WTC11 (cell line): ENCODE measurements at places on chromosomes 6 and 20.
A peak's percentile ranks its signal among the peaks of the same experiment; 100 is the strongest.

- no peak for DNase-seq
Measured at GRCh38 chr6:19860235-19860877, 23.2 kb downstream of the ID4 start.

GRCh38 chr20:52410182-52410647 lies 218.6 kb upstream of the ZFP64 start:
- no peak for DNase-seq

DNA sequence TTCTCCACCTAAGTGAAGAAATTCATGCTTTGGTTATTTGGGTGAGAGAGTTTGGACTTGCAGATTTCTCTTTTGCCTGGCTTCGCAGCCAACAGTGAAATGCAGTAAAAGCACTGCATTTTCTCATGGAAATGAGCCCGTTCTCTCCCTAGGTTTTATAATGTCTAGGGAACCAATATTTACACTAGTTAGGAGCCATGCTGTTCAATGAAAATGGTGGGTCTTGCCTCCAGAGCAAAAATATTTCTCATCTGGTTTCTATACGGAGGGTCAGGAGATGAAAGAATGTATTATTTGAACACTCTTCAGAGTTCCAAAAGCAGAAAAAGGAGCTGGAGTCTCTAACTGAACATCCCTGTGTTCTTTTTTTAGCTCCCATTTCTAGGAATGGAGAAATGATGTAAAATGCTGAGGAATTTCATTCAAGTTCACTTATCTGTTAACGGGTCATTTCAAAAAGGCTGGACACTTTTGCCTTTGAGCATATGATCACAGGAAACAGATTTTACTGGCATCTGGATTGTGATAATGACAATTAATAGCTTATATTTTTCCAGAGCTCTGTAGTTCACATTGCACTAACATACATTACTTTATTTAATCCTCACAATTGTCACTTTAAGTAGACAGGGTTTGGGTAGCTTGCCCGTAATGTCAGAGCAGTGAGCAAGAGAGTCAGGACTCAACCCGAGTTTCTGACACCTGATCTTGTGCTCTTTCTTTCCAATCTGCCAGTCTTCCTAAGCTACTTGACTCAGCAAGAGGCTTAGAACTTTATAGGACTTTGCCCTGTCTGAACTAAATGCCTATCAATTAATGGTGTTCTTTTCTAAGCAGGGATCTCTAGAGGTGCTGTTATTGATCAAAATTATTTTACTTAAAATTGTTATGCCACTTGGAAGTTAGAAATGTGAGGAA lies 78.0 kb downstream of the PPP1R14C start:
- DNase-seq = no peak

DNA sequence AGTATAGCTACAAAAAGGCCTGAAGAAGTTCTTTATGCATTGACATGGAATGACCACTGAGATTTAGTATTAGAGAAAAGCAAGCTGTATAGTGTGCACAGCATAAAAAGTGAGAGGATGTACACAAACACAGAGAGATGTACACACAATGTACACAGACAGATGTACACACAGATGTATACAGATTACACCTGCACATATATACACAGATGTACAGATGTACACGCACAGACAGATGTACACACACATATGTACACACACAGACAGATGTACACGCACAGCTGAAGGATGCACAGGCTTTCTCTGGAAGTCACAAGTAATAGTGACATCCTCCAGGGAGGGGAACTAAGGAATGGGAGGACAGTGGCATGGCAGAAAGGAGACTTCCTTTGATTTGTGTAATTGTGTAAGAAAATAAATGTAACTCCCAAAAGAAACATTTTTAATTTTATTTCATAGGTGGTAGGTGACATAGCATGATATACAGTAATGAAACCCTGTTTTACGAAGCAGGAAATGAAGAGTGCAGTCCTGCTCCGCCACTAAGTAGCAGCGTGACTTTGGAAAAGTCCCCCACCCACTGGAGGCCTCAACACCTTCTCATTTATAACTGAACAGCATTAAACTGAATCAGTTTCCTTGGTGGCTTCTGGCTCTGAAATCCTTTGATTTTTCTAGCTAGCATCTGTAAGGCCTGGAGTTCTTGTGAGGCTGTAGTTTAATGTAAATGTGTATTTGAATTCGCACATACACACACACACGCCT lies 14.1 kb downstream of the NFATC2 start:
- no peak for DNase-seq

DNA sequence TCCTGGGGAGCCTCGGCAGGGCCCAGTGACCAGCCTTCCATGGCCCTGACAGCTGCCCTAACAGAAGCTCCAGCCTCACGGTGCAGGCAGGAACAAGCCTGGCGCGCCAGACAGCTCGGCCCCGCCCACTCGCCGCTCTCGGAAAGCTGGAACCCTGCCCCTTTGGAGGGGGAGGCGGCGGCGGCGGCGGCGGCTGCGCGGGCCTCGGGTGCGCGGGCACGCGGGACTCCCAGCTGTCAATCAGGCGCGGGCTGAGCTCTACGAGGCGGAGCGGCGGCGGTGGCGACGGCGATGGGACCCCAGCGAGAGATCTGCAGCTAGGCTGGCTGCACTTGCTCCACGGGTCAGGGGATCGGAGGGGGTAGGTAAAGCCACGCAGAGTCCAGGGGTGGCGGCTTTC lies at the start of gene NRSN1:
Gene NRSN1, plus strand, starts transcription at position 236 of the 400 bp plus-strand sequence. CDS start 8,113 bp downstream, outside the sequence.
- DNase-seq = peak; percentile 85

- no peak for DNase-seq
Measured at GRCh38 chr6:1368940-1369339, 20.4 kb upstream of the FOXF2 start.

DNA sequence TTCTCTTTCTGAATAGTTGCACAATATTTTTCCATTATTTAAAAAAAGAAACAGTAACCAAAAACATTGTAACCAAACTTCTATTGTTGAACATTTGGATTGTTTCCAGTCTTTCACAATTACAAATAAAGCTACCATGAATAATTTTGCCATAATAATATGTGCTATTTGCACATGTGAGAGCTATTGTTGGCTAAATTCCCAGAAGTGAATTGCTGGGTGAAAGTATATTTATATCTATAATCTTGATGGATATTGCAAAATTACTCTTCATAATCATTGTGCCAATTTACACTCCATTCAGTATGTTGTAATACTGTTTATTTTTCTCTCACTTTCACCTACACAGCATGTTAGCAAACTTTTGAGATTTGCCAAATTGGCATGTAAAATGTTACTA lies 36.6 kb upstream of the SLC22A16 start:
- no peak for DNase-seq

GRCh38 chr6:148250975-148251685 lies 91.5 kb upstream of the SASH1 start:
- no peak for DNase-seq

DNA sequence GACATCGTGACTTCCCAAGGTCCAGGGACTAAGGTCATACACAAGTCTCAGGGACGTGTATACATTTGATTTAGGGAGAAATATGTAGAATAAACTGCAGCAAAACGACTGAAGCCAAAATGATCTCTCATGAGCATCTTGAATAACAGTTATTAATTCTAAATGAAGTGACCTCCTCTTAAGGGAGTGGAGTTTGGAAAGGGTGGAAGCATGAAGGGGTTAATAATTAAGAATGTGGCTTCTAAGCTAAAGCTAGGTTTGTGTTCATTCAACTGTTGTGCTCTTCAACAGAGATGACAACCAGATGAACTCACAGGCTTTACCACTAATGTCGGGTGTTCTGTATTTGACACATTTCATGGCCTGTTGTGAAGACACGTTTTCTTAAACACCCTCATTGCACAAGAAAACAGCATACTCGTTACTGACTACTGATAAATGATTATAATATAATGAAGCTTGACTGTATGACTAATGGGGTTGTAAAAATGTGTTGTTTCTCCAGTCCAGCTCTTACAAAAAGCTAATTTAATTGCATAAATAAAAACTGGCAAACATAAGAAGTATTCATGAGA lies 1.5 kb downstream of the PPP1R14C start:
- no peak for DNase-seq

DNA sequence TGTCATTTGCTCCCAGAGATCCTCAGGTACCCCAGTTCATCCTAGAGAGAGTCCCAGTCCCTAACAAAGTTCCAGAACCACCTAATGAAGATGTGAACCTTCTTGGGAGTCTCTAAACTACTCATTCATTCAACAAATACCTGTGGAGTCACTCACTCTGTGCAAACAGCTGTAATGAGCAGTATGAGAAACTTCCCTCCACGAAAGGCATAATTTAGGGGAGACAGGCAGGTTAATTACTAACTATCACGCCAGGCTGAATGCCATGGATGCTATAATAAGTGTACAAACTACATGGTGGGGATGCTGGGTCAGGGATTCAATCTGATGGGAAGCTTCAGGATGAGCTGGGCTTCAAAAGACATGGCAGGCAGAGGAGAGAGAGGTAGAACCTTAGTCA lies 70.1 kb upstream of the AFDN start:
- no peak for DNase-seq

DNA sequence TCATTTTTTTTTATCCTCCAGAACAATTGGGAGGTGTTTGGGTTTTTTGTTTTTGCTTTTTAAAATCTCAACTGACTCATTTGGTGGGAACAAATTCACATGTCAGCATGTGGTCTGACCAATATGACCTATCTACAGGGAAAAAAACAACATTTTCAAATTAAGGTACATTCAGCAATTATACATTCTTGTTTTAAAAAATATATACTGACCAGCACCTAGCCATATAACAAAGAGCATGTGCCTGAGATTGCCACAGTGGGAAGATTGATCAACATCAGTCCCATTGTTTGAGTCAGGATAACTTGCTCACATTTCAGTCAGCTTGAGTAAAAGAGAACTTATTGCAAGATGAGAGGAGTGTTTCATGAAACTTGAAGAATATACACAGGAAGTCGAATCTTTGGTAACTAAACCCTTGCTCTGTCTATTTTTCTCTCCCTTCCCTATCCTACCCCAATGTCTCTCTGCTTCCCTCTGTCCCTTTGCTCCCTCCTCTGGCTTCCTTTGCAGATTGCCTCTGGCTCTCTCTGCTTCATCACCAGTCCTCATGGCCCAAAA lies 163.2 kb upstream of the TAB2 start:
- DNase-seq = no peak

DNA sequence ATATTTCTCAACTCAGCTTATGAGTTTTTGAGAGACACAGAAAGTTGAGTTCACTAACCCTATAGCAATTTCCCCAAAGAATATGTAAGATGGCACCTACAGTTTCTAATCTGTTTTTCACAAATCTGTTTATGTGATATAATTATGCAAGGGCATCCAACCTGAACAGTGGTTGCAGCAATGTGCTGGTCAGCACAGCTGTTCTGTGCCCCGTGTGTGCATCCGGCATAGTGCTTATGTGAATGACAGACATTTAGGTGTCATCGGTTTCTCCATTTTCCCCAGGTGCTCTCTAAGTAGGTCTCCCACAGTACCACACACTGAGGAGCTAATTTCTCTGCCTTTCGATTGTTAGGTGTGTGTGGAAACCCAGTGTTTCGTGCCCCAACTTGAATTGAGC lies 7.7 kb upstream of the BACH2 start:
- no peak for DNase-seq

DNA sequence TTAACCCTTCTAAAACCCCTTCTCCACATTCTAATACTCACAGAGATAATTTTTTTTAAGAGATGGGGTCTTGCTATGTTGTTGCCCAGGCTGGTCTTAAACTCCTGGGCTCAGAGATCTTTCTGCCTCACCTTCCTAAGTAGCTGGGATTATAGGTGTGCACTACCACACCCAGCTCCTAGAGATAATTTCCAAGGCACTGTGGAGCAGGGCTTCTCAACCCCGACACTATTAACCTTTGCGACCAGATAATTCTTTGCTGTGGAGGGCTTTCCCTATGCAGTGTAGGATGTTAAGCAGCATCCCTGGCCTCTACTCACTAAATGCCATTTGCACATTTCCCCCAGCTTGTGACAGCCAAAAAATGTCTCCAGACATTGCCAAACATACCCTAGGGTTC lies 8.8 kb upstream of the RREB1 start:
- no peak for DNase-seq

DNA sequence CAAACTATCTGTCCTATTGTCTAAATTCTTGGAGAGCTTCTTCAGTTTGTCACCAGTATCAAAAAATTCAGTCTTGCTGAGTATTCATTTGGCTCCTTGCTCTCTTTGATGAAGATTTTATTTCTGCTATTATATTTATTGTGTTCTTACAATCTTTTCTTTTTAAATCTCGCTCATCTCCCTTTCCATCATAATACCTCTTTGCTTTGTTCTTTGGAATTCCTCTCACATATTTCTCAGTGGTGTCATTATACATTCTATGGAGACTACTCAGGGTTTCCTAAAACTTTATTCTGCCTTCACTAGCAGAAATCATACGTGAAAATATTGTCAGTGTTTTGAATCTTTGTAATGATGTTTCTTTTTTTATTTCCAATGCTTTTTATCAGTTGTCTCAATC lies 445.2 kb upstream of the ID4 start:
- DNase-seq = no peak

GRCh38 chr6:7916959-7917358 lies 6.4 kb upstream of the TXNDC5 start:
- no peak for DNase-seq

DNA sequence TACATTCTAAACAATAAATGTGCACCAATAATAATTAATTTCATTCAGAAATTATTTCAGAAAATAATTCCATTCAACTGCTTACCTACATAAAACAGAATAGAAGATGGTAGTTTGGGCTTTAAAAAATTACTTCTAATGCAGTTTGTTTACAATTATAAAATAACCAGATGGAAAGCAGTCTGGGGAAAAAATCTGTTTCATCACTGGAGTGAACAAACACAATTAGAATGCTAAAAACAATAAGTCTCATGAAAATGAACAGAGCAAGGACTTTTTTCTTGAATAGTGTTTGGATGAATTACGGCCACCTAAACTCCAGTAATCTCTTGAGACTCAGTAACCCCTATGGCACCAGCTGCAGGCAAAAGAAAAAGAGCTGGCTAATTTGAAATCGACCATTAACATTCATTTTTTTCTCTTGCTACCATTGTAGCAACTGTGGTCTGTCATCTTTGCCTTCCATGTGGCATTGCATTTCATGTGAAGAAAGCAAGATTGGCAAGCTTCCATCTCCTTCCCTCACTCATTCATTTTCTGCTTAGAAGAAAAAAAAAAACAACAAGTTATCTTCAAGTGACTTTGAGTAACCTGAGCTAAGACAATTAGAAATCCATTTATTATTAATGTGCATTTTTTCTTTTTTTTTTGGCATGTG lies 88.4 kb upstream of the CEP85L start:
- DNase-seq = no peak

DNA sequence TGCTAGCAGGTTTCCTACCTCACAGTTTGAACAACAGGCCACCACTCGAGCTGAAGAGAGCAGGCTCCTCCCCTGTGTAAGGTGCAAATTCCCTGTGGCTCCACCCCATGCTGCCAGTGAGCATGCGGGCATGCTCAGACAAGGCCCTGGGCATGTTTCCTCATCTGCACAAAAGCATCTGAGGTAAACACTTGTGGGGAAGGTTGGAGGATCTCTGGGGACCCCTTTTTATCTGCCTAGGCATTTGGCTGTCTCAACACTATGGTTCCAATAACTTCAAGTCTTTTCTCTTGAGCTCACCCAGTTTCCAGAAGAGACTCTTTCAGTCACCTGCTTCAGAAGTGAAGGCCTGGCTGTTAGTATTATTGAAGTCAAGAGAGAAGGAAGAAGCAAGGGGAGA lies 9.4 kb downstream of the C6orf58 start:
- peak; percentile 35 for DNase-seq

- DNase-seq = no peak
Measured at GRCh38 chr6:55668591-55668990, 89.6 kb upstream of the HMGCLL1 start.
